HuH-7.5 (cell line): ENCODE measurements at places on chromosomes 6 and 20.
A peak's percentile ranks its signal among the peaks of the same experiment; 100 is the strongest.

DNA sequence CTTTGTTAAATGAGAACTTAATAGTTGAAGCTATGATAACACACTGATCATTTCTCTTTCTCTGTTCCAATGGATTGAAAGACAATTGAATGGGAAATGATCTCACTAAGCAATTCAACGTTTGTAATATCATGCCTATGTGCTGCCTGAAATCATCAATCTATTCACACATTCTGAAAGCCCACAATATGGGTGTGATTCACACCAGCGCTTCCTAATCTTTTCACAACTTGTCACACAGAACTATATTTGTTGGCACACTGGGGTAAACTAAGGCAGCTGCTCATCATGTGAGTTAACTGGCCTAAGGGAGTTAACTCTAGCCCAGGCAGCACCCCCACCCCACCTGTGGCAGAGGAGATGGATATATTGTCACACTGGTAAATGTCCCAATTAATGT lies 37.1 kb upstream of the UTRN start:
- no peak for DNase-seq

DNA sequence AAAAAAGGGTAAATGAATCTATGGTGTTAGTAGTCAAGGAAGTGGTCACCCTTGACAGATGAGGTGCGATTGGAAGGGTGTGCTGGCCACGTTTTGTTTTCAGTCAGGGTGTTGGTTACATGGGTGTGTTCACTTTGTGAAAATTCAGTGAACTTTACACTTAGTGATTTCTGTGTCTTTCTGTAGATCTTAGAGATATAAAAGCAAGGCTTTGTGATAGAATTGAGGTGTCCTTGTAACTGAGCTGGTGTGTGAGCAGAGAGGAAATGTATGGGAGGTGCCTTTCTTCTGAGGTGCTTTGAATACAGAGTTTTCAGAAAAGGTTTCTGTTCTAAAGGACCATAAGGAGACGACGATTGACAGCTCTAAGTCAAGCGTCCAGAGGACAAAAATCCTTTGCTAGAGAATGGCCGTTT lies 90.5 kb downstream of the SAMD3 start:
- DNase-seq = no peak

GRCh38 chr20:1266167-1266973 lies at the start of gene SNPH:
SNPH (plus strand) TSS chr20:1266294; CDS start chr20:1296240, 29,946 bp downstream.
- no peak for DNase-seq

DNA sequence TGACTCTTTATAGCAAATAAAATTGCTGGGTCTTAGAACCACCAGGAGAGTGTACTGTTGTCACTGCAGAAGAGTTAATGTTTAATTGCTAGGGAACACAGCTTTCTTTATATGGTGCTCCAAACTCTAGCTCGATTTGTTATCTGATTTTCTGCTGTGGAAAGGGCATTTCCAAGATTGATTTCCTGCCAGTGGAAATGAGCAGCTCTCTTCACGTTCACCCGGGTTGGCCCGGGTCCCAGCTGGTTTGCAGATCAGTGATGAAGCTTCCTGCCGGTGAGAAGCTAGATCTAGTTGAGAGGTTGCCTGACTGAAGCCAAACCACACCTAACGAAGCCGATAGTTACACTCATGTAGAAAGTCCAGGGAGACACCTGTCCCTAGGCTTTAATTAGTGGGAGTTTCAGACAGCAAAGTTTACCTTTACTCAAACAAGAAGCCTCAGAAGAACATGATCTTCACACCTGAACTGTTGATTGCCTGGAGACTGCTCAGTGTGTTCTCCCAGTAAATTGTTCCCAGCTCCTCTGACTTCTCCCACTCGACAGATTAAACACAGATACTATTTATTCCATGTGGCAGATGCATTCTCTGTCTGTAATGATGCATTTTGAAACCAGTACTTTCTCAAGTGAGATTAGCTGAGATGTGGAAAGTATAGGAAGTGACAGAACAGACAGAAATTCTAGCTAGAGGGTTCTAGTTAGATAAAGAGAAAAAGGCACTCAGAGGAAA lies 27.8 kb downstream of the PAQR8 start:
- peak; percentile 27 for DNase-seq

- DNase-seq = no peak
These were observed 380.2 kb downstream of the LAMA2 start for GRCh38 chr6:129263176-129263575.

DNA sequence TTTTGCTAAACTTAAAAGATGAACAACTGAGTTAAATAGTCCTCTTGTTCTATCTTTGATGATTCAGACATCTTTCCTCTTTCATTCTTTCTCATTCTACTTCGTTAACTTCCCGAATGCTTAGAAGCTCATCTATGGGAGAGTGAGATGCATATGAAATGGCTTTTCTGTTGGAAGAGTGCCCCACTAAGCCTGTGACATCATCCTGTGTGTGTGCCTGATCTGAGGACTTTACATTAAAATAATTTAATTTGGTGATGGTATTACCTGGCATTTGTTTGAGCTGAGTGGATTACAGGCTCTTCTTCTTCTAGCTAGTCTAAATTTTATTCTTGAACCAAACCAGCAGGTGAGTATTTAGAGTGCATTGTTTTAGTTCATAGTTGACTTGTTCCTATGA lies 626.5 kb downstream of the QKI start:
- DNase-seq = no peak

- no peak for DNase-seq
These were observed 838 bp upstream of the POM121L2 start for GRCh38 chr6:27312950-27313271.

DNA sequence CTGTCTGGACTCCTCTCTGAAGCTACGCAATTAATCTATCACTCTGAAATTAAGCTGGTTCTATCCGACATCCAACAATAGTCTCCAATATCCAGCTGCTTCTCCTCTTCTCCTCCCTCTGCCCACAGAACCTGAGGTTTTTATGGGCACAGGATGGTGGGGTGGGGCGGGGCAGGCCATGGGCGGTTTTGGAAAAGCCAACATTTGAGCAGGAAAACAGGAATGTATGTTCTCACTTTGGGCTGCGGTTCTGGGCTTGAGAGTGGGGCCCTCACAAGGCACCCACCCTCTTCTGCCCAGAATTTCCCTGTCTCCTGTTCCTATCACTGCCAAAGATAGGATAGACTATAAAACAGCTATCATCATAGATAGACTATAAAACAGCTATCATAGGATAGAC lies 1144.2 kb downstream of the EPHA7 start:
- DNase-seq = no peak

DNA sequence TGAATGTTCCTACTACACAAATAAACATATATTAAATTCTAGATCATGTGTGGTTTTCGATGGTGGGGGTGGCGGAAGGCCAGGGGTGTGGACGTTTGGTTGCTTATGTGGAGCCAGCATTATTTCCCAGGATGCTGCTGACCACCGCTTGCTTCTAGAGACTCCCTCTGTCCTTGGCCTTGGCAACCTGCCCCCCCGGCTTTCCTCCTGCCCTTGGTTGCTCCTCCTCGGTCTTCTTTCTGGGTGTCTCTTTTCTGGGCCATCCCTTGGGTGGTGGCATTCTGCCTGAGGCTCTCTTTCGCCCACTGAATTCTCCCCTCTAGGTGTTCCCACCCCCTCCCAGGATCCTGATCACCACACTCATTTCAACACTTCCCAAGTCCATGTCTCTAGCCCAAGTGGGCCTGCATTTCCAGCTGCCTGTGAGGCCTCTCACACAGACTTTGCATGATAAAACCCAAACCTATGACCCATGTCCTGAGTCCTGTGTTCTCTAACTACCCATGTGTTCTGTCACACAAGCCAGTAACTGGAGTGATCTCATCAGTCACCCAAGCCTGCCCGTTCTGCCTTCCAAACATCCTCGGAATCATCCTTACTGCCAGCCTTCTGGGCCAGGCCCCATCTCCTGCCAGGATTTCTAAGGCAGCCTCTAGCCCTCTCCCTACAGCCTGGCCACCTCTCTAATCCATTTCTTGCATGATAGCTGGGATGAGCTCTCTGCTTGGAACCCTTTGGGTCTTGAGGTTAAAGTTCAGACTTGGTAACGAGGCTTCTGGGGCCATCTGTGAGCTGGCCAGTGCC lies 71.2 kb downstream of the CDS2 start:
- DNase-seq = no peak

DNA sequence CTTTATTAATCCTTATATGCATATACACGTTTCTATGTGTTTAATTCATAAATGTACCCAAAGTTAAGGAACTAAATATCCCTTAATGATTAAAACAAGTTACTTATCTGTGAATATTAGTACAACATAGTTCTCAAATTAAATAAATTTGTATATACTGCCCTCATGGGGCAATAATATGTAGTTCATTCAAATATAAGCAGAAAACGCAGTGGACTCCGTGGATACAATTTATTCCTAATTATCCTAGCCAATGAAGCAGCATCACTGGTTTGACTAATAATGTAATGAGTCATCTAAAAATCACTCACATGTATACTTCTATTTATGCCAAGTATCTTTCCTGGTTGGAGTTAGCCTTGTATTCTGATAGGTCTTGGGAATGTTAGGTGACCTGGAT lies 111.6 kb downstream of the TBC1D32 start:
- DNase-seq = no peak

DNA sequence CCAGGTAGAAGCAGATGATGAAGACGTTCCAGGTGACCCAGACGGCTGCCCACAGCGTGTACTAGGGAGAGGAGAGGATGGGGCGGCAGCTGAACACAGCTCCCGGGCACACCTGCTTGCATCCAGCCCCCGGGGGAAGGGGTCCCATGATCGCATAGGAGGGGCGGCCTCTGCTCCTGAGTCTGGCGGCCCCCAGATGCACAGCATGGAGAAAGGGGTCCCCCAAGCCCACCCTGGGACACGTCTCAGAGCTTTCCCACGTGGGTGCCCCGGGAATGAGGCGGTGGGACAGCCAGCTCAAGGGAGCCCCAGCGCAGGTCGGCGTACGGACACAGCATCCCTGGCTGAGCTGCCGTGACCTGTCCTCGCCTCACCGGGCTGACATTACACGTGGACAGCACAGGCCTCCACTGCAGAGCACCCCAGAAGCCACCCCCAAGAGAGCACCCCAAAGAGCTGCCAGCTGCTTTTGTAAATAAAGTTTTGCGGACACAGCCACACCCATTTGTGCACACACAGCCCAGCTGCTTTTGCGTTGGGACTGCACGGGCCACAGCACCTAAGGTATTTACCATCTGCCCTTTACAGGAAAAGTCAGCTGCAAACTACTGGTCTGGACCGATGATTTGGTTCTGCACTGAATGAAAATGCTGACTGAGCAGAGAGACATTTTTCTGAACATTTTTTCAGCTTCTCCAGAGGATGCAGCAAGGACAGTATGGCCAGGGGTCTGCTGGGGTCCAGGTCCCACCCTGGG lies 5.2 kb downstream of the NKAIN4 start:
- DNase-seq = no peak

DNA sequence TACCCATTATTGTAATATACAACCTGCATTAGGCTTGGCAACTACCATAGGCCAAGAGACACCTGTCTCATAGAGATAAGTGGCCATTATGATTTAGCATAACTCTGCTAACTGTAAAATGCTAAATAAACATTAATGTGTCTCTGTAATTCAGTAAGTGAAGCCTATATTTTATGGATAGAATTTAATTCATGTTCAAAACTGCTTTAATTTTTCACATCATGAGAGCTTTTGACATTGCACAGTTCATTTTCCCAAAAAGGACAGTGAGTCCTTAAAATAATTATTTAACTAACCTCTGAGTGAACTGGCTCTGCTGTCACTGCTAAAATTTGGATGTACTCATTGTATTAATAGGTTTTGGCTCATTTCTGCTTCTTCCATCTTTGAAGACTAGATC lies 41.4 kb upstream of the TMX4 start:
- no peak for DNase-seq

DNA sequence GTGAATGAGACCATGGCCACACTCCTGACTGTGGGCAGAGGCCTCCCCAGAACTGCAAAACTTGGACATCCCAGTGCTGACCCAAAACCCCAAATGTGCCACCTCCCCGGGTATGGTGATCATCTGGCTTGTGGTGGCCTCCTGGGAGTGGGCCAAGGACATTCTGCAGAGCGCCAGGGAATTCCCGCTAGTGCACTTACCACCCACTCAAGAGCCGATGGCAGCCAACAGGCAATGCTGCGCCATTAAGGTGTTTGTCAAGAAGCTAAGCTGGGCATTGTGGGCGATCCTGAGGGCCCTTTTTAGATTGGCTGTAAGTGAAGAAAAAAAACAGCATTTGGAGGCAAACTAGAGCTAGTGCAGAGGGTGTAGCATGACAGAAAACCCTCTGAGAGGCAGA lies 9.4 kb downstream of the MMP24 start:
- DNase-seq = no peak

GRCh38 chr6:163243692-163244589 lies 170.6 kb upstream of the QKI start:
- no peak for DNase-seq

- no peak for DNase-seq
These were observed 77.2 kb downstream of the PFDN4 start for GRCh38 chr20:54284928-54285704.

DNA sequence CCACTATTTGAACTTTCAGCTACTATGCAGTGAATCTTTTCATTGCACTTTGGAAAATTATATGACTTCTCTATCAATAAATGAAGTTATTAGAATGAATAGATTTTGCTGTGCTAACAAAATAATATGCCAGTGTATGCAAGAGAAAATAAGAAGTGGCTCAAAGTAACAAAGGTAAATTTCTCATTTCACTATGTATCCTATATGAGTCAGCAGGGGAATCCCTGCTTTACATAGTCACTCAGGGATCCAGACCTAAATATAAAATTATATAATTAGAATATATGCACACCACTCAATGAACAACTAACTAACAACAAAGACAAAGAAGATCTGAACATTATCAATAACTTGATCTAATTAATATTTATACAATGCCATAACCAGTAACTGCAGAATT lies 390.8 kb upstream of the IRAK1BP1 start:
- DNase-seq = no peak

DNA sequence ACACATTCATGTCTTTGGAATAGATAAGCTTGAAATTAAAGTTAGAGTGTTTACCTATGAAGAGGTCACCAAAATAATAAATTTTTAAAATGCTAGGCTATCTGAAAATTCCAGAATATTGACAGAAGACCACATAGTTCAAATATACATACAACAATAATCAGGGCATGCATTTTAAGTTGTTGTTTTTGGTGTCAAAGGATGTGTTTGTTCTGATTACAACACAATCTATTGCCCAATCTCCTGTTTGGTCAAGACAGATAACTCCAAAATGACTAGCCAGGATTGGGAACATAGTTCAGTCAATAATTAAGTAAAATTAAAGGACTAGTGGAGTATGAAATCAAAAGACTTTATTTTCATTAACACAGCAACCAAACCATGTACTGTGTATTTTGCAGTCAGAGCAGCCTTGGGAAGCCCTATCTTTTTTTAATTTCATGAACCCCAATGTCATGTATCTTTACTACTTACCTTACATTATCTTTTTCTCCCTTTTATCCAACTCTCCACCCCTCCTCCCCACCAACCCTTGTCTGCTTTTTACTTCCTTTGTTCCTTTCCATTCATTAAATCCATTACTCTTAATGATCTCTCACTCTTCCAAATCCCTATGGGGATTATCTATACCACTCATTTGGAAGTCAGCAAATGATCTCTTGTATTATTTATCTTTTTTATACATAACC lies 111.2 kb downstream of the CDK19 start:
- peak; percentile 19 for DNase-seq
